ENCODE measurements at places on chromosomes 5 and 9.

GRCh38 chr5:139121120-139121519, 77.0 kb downstream of the SIL1 start:
- DNase-seq: no peak

DNA sequence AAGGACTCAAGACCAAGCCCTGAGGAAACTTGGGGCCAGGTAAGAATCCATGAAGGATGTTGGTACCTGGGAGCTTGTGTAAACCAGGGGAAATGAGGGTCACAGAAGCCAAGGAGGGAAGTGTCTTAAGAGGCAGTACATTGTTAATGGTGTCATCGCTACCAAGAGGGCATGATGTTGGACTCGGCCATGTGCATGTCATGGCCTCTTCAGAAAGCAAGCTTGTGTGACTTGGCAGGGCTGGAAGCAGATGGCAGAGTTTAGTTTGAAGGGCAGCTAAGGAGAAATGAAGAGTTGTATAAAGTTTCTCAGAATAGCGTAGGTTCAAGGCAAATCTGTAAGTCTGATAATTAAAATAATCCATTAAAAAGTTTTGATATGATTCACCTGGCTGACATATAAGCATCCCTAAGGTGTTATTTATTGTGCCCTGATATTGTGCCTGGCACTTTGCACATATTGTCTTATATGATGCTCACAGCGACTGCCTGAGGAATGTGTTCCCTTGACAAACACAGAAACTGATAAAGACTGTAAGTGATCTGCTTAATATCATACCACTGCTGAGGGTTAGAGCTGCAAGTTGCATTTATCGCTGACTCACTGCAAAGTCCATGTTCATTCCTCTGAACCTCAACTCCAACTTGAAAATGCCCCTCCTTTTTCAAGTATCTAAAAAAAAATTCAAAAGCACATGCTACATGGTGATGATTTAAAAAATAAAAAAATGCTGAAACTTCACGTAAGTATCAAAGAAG, 81.3 kb upstream of the PTPN3 start:
- no peak for DNase-seq

GRCh38 chr5:56772767-56773166, 42.6 kb upstream of the MAP3K1 start:
- no peak for DNase-seq

- no peak for DNase-seq
Observed at GRCh38 chr9:84317563-84317962, 23.0 kb downstream of the SLC28A3 start.

GRCh38 chr9:108186642-108187395, 669.0 kb downstream of the ACTL7B start:
- DNase-seq: no peak

DNA sequence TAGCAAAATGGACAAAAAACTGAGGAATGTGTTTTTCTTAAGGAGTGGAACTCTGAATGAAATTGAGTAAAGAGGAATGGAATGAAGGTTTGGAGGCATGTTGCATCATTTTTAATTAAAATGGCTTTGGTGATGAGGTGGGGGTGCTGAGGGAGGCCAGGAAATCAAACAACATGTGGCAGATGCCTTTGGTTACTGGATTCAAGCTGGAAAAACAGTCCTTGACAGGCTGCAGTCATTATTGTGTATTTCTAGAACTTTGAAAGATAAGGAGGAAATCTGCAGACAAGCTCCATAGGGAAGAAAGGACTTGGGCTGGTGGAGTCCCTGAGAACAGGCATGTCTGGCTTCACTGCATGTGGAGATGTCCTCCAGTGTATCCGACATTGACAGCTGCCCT, 203.5 kb upstream of the HAPLN1 start:
- no peak for DNase-seq

- DNase-seq: no peak
Observed at GRCh38 chr9:129637673-129638439, 4.1 kb downstream of the ASB6 start.

DNA sequence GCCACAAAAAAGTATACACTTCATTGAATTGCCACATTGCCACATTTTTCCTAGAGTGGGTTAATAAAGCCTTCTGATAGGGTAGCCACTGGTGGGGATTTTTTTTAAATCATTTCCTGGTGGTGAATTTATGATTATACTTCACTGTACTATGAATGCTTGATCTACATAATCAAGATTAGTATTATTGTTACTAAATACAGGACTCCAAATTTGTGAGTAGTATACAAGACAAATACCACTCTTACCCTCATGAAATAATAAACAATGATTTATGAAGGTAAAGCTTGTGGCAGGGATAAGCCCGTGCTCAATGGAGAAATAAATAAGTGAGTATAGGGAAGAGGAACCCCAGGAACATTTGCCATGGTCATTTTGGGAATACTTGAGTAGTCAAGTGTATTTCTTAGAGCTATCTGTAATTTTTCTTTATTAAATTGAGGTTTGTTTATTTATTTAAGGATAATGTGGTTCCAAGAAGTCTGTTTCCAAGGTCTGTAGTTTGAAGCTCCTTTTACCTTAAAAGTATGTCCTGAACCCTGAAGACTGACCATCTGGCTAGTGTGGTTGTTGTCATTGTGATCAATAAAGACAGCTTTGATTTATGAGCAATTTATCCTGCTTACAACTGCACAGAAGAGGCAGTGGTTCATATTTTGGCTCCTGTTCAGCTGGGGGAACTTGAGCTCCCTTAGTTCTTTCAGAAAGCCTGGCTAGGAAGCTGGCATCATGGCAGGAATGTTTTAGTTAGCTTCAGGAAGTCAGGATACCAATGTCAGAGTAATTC, 118.6 kb downstream of the ZSWIM6 start:
- no peak for DNase-seq

DNA sequence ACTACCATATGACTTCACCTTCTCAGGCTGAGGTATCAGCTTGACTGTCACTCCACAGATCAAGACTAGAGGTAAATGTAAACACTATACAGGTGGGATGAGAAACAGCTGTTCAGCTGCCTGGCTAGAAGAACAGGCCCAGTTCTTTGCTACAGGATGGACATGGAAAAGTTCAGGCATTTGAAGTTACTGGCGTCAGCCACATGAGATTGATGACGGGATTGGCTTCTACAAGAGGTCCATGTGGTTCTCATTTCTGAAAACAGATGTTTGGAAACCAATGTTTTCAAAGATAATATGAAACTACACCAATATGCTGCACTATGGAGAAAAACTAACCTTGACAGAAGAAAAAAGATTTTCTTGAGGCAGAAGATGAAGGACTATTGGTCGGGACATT, 324.1 kb downstream of the CDH10 start:
- no peak for DNase-seq

DNA sequence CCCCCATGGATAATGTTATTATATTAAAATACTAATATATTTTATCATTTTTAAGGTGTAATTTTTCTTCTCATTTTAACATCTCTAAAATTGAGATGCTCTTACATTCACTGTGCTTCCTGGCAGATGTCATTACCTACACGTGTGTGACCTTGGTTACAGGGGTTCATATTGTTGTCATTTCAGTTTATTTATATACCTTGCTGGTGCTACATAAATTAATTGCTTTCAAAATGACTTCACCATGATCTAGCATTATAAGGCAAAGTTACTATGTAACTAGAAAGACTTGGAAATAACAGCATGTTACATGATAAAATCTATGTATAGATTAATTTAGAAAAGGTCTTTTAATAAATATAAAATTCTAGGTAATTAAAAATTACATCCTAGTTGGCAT, 60.9 kb downstream of the ARHGEF28 start:
- DNase-seq: no peak

- no peak for DNase-seq
Observed at GRCh38 chr5:111557686-111558085, 45.4 kb upstream of the STARD4 start.

DNA sequence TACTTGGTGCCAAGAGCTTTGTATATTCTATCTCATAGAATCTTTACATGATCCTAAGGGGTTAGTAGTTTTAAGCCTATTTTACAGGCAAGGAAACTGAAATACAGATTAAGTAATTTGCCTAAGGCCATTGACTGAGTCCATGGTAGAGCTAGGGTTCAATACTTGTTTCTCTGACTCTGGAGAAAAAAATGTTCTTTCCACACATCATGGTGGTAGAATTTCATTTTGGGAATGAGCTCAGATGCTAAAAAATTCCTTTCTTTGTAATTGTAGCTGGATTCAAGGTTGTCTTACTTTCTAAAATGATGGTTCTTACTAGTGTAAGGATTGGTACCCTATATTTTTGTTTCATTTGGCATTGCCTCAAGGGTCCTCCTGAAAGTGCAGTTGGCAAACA, 86.0 kb downstream of the ANKRD55 start:
- no peak for DNase-seq

GRCh38 chr9:120330031-120330430, 249.9 kb downstream of the CDK5RAP2 start:
- DNase-seq: no peak

DNA sequence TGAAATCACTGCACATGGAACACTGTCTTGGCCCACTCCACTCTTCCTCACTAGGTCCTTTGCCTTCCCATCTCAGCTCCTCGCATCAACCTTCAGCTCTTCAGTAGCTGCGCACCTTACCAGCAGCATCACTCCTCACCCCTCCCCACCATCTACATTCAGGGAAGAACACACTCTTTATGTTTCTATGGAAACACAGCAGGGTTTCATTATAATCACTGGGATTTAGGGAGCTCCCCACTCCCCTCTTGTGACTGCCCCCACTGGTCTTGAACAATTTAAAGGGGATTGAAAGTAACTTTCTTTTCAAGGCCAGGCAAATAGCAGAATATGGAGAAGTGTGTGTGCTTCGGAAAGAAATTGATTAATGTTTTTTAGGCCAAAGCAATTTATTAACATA, 111.2 kb downstream of the INSYN2B start:
- DNase-seq: no peak

- no peak for DNase-seq
Observed at GRCh38 chr9:69066955-69067354, 31.4 kb downstream of the FXN start.

GRCh38 chr5:39657943-39658342, 233.2 kb upstream of the DAB2 start:
- DNase-seq: no peak

GRCh38 chr9:128155736-128156500, 4.1 kb upstream of the BBLN start:
- no peak for DNase-seq

DNA sequence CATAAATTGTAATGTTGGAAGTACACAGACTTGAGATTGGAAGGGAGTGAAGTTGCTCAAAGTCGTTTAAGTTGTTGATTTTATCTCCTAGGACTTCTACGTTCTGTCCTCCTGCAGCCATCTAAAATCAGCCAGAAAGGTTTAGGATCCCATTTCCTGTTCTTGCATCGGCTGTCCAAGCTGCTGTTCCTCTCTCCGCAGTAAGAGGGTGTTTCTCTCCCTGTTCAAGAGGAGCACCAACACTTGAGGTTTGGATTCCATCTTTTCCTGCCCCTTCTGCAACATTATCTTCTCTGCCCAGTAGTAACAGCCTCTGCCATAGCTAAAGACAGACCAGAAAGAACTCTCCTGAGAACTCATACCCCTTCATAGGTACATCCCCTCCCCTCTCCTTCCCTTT, 373.4 kb downstream of the GADD45G start:
- no peak for DNase-seq

GRCh38 chr5:148909040-148909439, 82.6 kb downstream of the ADRB2 start:
- no peak for DNase-seq

GRCh38 chr5:124665625-124666024, 80.8 kb downstream of the ZNF608 start:
- no peak for DNase-seq

DNA sequence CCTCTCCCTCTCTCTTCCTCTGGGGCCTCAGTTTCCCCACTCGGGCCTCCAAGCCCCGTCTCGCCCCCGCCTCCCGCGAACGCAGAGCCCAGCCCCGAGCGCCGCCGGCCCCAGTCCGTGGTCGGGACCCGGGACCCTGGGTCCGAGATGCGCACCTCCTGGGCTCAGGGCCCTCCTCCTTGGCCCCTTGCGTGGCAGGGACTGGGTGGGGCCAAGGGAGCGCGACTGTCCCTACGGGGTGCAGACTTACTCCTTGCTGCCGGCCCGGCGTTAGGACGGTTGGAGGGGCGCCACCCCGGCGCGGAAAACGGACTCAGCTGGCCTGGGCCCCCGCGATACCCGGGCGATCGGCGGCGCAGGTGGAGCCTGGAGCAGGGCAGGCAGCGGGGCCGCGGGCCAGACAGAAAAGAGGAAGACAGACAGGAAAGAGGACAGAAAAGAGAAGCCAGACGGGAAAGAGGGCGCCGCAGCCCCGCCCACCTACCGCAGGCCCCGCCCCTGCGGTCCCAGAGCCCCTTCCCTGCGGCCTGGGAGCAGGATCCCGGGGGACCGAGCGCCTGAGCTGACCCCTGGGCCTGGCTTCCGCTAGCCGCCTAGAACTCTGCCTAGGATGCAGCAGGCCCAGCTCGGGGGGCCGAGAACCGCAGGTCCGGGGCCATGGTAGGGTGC, at the start of gene GBGT1:
GBGT1 (minus strand) TSS at position 411 of the 669 bp plus-strand sequence. CDS start 1,502 bp downstream, outside the sequence.
- no peak for DNase-seq

GRCh38 chr9:113503131-113503541, 39.6 kb downstream of the RGS3 start:
- no peak for DNase-seq

DNA sequence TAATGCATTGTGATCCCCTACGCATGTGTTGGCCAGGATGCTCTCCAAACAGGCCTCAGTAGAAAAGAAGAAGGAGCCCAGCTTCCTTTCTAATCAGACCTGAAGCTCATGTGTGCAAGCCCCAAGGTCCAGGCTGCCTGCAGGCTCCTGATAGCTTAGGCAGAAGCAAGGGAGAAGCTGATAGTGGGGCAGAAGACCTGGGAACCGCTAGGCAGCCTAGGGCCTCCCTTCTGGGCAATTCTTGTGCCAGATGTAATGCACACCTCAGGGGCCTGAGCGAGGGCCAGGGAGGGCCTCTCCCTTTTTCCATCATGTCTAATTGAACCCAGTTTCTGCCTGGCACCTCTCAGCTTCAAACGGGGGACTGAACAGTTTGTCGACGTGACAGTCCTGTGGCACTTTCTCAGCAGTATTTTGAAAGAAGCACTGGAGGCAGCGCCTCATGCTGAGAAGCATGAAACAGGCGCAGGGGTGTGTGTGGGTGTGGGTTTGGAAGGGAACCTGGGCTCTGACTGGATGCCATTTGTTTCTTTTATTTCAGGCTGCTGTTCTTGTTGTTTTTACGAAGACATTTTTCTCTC, 212.8 kb downstream of the PIK3R1 start:
- DNase-seq: no peak

- DNase-seq: no peak
Observed at GRCh38 chr9:133945314-133945975, 46.7 kb downstream of the VAV2 start.

- no peak for DNase-seq
Observed at GRCh38 chr9:126829035-126829434, 24.2 kb downstream of the ZBTB43 start.
